ENCODE measurements at places on chromosomes 5 and 9.

- DNase-seq = no peak
Observed at GRCh38 chr9:34866614-34867013, 91.5 kb upstream of the PHF24 start.

DNA sequence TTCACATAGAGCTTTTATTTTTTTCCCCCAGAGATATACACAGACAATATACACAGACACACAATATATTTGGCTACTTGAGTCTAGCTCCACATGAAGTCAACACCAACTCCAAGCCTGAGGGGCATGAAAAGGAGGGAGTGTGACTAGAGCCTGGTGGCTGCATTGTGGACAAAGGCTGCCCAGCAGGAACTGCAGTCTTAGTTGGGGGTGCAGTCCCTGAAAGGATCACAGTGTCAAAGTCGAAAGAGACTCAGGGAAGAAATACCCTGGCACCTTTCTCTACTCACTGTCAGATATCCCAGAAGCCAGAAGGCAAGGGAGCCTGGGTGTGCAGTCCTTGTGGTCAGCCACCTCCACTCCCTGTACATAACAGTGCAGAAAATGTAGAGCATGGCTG lies 231.6 kb upstream of the RPS23 start:
- no peak for DNase-seq

GRCh38 chr5:119476341-119476740 lies 24.0 kb downstream of the HSD17B4 start:
- no peak for DNase-seq

GRCh38 chr5:133552925-133553525 lies 59.3 kb downstream of the FSTL4 start:
- peak; percentile 76 for DNase-seq

GRCh38 chr5:140148508-140148907 lies 22.8 kb downstream of the IGIP start:
- DNase-seq = no peak

DNA sequence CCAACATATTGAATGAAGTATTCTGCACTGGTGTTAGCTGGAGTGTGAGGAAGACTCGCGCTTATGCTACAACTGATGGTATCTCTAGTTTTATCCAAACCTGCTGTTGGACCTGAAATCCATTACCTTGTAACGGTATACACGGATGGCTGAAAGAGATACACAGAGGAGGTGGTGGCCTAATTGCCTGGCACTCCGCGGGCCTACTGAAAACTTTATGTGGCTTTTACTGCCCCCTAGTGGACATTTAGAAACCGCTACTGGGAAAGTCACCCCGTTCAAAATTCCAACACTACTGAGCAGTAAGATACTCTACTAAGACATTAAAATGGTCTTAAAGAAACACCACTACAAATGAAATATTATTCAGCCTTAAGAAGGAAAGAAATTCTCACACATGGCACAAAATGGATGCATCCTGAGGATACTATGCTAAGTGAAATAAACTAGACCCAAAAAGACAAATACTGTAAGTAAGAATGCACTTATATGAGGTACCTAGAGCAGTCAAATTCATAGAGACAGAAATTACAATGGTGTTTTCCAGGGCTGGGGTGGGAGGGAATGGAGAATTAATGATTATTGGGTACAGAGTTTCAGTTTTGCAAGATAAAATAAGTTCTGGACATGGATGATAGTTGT lies 100.4 kb downstream of the TTLL11 start:
- peak; percentile 87 for DNase-seq

- no peak for DNase-seq
Observed at GRCh38 chr9:97310896-97311295, 3.4 kb downstream of the CCDC180 start.

DNA sequence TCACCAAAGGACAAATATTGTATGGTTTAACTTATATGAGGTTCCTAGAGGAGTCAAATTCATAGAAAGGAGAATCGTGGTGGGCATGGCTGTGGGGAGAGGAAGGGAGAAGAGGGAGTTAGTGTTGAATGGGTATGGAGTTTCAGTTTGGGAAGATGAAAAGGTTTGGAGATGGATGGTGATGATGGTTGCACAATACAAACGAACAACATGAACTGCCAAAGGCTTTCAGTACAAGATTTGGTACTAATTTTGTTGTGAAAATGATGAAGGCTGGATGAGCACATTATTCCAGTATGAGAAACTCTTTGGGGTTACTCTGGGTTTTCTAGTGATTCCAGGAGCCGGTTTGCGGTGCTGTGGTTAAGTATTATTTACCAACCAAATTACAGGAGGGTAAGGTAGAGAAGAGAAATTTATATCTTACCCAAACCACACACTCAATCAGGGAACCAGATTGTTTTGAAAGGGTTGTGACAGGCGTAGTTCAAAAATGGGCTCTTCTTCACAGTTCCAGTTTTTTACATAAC lies 112.0 kb upstream of the TBC1D2 start:
- no peak for DNase-seq

DNA sequence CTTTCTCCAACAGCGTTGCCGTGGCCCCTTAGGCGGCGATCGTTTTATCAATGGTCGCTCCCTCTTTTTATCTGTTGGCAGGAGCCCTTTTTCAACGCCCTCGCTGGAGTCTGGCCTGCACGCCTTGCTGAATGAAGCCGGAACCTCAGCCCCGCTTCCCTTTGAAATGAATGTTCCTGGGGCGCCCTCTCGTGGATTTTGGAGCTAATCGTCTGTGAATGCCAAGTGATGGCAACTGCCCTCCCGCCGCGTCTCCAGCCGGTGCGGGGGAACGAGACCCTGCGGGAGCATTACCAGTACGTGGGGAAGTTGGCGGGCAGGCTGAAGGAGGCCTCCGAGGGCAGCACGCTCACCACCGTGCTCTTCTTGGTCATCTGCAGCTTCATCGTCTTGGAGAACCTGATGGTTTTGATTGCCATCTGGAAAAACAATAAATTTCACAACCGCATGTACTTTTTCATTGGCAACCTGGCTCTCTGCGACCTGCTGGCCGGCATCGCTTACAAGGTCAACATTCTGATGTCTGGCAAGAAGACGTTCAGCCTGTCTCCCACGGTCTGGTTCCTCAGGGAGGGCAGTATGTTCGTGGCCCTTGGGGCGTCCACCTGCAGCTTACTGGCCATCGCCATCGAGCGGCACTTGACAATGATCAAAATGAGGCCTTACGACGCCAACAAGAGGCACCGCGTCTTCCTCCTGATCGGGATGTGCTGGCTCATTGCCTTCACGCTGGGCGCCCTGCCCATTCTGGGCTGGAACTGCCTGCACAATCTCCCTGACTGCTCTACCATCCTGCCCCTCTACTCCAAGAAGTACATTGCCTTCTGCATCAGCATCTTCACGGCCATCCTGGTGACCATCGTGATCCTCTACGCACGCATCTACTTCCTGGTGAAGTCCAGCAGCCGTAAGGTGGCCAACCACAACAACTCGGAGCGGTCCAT lies 10.0 kb downstream of the S1PR3 start:
- peak; percentile 93 for DNase-seq

DNA sequence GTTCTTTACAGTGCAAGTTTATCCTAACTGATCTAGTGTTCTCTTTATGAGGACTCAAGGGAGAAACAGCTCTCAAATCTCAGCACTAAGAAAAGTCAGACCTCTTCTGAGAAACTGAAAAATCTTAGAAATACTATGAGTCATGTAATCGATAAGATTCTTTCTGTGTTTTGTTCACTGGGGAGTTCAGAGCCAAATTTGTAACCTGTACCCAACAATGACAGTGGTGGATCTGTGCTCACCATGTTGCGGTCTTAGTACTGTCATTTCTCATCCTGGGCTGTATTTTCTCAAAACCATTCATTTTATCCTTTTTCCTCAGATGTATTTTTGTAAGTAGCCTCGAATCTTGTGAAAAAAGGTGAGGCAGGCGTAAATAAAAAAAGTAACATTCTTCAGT lies 146.4 kb downstream of the ACER2 start:
- DNase-seq = no peak

DNA sequence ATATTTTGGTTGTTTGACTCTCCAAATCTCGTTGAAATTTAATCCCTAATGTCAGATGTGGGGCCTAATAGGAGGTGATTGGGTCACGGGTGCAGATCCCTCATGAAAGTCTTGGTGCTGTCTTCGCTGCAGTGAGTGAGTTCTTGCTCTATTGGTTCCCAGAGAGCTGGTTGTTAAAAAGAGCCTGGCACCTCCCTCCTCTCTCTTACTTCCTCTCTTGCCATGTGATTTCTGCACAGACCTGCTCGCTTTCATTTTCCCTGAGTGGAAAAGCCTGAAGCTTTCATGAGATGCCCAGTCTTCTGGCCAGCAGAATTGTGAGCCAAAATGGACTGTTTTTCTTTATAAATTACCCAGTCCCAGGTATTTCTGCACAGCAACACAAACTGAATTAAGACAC lies 221.6 kb downstream of the MAT2B start:
- peak; percentile 14 for DNase-seq

- peak; percentile 54 for DNase-seq
Observed at GRCh38 chr5:149452007-149452664, 73.0 kb upstream of the IL17B start.

DNA sequence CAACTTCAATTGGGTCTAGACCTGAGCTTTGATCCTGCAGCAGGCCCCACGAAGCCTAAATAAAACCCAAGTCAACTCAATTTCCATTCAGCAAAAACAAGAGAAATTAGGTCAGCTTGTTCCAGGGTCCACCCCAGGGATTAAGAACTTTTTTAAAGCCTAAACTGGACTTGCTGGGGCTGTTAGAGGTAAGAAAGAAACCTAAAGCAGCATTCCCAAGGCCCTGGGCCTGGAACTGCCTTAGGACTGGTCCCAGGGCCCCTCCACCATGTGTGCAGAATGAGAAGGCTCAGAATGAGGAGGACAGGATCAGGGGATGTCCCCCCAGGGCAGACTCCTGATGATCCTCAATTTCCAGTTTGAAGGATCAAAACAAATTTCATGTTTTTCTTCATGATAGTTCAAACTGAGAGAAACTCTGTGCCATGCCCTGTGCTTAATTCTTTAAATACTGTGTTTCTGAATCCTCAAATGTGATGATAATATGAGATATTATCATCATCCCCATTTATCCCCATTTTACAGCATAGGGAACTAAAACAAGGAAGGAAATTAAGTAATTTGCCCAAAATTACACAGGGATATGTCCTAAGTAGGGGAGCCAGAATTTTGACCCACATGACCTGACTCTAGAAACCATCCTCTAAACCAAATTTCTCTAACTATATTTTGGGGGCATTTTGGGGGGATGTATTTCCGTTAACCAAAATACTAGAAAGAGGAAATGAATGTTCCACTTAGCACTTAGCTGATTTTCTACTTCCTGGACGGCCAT lies 64.5 kb downstream of the DENND1A start:
- DNase-seq = peak; percentile 46

DNA sequence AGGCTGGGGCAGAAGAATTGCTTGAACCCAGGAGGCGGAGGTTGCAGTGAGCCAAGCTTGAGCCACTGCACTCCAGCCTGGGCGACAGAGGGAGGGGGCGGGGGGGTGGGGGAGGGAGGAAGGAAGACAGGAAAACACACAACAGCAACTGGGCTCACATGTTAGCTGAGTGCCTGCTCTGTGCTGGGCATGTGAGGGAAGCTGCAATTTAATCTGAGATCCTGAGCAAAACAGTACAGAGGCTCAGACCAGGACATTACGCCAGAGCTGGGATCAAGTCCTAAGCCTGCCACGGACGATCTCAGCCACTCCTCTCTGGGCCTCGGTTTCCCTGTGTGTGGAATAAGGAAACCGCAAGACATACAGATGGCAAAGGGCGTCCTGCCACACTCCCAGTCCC lies 119.1 kb downstream of the VAV2 start:
- DNase-seq = no peak

DNA sequence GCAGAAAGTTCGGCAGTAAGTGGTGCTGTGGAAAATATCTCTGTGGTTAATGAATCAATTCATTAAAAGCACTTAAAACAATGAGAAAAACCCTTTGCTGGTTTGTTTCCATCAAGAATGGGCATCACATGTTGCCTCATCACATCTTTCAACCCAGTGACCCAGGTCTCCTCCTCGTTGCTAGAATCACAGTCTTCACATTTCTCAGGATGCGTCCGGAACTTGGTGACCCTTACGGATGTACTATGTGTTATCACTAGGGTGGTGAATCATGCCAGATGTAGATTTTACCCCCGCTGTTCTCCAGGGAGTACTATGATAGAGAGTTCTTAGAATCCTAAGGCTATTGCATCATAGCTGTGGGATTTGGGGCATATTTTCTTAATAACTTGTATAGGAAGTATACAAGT lies 217.9 kb upstream of the KLF4 start:
- DNase-seq = no peak

- DNase-seq = no peak
Observed at GRCh38 chr5:137016783-137017324, 482.3 kb downstream of the SPOCK1 start.

DNA sequence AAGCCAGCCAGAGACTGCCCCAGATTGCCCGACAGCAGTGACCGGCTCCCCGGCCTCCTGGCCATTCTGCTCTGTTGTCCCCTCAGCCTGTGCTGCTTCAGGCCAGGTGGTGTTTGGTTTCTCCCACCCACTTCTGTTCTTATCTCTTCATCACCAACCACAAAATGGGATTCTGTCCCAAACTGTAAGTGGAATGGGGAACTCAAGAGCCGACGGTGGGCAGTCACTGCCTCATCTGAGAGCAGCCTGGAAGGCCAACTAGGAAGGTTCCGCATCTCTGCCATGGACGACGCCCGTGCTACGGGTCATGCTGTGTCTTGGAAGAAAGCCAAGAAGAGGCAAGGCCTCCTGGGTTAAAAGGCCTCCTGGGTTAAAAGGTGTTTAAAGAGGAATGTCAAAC lies 219.0 kb upstream of the PIK3R1 start:
- DNase-seq = no peak

- no peak for DNase-seq
Observed at GRCh38 chr9:122133263-122133983, 26.2 kb downstream of the NDUFA8 start.

GRCh38 chr9:9919174-9919775 lies 693.5 kb downstream of the PTPRD start:
- DNase-seq = no peak

DNA sequence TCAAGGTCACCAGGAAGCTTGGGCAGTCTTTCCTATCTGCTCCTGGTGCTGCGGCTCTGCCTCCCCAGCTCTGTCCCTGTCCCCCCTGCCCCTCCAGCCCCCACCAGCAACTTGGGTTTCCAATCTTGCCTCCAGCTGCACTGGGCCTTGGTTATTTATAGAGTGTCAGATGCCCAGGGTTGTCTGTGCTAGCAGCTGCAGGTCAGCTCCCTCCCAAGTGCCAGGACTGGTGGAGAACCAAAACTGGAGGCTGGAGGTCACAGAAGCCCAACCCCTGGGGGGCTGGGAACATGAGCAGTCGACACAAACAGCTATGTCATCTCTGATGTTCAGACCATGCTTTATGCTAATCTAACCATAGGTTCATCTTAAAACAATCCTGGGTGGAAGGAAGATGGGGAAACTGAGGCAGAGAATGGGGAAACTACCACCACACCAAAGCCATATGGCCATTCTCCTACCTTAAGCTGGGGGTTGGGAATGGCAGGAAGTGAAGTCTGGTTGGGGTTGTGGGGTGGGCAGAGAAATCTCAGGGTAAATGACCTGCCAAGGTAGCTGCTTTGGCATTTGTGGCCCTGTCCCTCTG lies 1.7 kb downstream of the TPM2 start:
- DNase-seq = no peak

GRCh38 chr9:129383561-129384490 lies 205.8 kb upstream of the IER5L start:
- DNase-seq = peak; percentile 89

Data from suppressor macrophage treated with lipopolysaccharide for 4 hours (primary cell).